ENCODE measurements at places on chromosomes 5 and 9.

GRCh38 chr5:41519801-41520200 lies 9.4 kb upstream of the PLCXD3 start:
- H3K4me3 ChIP-seq = no peak overlapping the region
- no peak overlapping the region for H3K27ac ChIP-seq
- no peaks in the 10 kb centered on the region for H3K27me3 ChIP-seq
- H3K4me1 ChIP-seq = no peaks in the 10 kb centered on the region
- no peak for DNase-seq

DNA sequence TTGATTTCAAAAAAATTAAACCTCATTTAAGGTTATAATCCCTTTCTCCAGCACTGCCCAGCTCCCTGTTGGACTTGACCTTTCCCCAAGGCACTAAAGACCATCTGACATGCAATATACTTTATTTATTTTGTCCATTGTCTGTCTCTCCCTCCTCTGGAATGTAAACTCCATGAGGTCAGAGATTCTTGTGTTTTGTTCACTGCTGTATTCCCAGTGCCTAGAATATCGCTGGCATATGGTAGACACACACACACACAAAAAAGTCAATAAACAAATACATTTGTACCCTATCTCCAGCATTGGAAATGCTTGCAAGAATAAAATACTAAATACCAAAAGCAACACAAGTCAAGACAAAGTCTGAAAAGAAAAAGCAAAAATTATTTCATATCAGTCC lies 17.3 kb upstream of the ARSB start:
- H3K27me3 ChIP-seq = no peaks in the 10 kb centered on the region
- H3K36me3 ChIP-seq = no peaks in the 10 kb centered on the region
- no peak for DNase-seq
- H3K4me1 ChIP-seq = peaks cover 9% of the 10 kb centered on the region
- H3K27ac ChIP-seq = no peak overlapping the region
- H3K4me3 ChIP-seq = no peak overlapping the region

GRCh38 chr5:78785454-78785853 lies 136.9 kb upstream of the LHFPL2 start:
- no peaks in the 10 kb centered on the region for H3K27me3 ChIP-seq
- H3K4me1 ChIP-seq = no peaks in the 10 kb centered on the region
- H3K27ac ChIP-seq = no peak overlapping the region
- DNase-seq = no peak
- no peak overlapping the region for H3K4me3 ChIP-seq

DNA sequence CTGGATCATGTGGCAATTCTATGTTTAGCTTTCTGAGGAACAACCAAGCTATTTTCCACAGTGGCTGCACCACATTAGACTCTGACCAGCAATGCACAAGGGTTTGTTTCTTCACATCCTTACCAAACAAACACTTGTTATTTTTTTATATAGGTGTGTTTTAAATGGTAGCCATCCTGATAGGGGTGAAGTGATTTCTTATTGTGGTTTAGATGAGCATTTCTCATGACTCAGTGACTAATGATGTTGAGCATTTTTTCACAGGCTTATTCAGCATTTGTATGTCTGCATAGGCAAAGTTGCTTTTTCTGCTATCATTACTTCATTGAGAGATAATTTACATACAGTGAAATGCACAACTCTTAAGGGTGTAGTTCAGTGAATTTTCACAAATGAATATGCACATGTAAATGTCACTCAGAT lies 36.0 kb downstream of the ANKRD33B start:
- no peak overlapping the region for H3K4me3 ChIP-seq
- H3K27me3 ChIP-seq = no peaks in the 10 kb centered on the region
- peak overlapping the region; percentile 65 for H3K27ac ChIP-seq
- H3K4me1 ChIP-seq = peaks cover 20% of the 10 kb centered on the region

DNA sequence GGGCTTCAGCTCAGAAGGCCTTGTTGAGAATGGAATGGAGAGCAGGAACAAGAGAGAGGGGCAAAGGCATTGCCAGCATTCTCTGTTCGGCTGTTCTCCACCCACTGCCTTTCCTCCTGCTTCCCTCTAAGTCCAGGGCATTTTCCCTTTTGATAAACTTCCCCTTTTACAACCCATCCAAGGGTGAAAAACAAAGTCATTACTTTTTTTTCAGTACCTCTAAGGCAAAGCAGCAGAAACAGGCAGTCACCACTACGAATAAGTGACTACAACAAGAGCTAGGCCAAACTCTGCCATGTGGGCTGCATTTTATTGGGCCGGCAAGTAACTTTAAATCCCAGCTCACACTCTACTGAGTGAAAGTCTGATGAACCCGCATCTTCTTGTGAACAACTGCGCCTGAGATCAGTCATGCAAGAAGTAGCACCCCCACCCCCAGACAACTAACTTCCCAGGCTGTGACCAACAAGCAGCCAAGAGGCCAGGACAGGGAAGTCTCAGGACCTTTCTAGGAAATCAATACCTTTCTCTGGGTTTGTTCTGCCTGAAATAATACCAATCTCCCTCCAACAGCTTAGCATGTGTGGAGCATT lies 13.1 kb downstream of the IL7R start:
- no peaks in the 10 kb centered on the region for H3K27me3 ChIP-seq
- H3K4me1 ChIP-seq = no peaks in the 10 kb centered on the region
- no peak overlapping the region for H3K4me3 ChIP-seq
- H3K27ac ChIP-seq = no peak overlapping the region
- peaks cover 5% of the 10 kb centered on the region for H3K36me3 ChIP-seq

All from SK-N-SH (cell line).